Activated CD8-positive, alpha-beta T cell treated with anti-CD3 and anti-CD28 coated beads, Interleukin-2, amount 10 ng/mL, durations not matched to agents 7 days and 5 days (primary cell): ENCODE measurements at places on chromosomes 11 and 22. TPM values are rescaled to one million over a fixed set of nuclear protein-coding genes. Genes with fewer than 3 reads are reported as not detected.

SERHL2 gene
- total RNA-seq = 2.3 TPM

GRCh38 chr22:41725510-41726110, 26.3 kb downstream of the MEI1 start:
- DNase-seq = no peak

- no peak for DNase-seq
Observed at GRCh38 chr11:8067567-8067928, 13.5 kb upstream of the TUB start.

- no peak for DNase-seq
Observed at GRCh38 chr22:17648569-17648968, 10.0 kb downstream of the BCL2L13 start.

GRCh38 chr11:50098186-50098725, 65.6 kb downstream of the OR4C45 start:
- DNase-seq = no peak

DNA sequence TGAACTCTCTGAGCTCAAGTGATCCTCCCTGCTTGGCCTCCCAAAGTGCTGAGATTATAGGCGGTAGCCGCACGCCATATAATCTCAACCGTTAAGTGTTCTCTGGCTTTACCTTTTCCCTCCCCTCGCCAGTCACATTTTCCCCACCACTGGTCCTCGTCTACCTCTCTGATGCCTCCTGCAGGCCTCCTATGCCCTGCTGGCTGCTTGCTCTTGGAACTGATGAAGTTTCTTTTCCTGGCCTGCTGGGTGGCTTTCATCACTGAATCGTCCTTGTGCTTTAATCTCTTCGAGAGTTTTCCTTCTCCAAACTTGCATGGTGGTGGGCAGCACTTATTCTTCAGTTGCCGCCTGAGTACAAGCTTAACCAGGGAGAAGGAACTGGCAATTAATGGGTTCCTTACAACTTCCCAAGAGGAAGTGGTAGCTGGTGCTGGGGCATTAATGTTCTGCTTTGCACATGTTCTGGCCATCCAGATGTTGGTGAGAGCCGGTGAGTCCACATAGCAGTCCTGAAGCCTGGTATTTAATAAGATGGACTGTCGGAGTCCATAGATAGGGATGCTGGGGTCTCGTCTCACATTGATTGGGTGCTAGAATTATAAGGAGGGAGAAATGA, 1.3 kb downstream of the C22orf31 start:
- no peak for DNase-seq
